ENCODE measurements at places on chromosomes 11 and 22.

- DNase-seq: no peak
Measured at GRCh38 chr11:46674463-46675287, 25.7 kb downstream of the ARHGAP1 start.

GRCh38 chr11:82560836-82561235 is 172.8 kb downstream of the FAM181B start:
- no peak for DNase-seq

- peak; percentile 14 for DNase-seq
Measured at GRCh38 chr11:125123947-125124617, 12.7 kb upstream of the TMEM218 start.

GRCh38 chr11:128424851-128425285 is 162.5 kb downstream of the ETS1 start:
- DNase-seq: no peak

GRCh38 chr22:45318558-45319323 is 9.0 kb downstream of the FAM118A start:
- no peak for DNase-seq

GRCh38 chr11:62419314-62419929 is 589 bp downstream of the SCGB1A1 start:
- no peak for DNase-seq

- DNase-seq: peak; percentile 88
Measured at GRCh38 chr11:65420979-65421793, 1.4 kb upstream of the NEAT1 start.

DNA sequence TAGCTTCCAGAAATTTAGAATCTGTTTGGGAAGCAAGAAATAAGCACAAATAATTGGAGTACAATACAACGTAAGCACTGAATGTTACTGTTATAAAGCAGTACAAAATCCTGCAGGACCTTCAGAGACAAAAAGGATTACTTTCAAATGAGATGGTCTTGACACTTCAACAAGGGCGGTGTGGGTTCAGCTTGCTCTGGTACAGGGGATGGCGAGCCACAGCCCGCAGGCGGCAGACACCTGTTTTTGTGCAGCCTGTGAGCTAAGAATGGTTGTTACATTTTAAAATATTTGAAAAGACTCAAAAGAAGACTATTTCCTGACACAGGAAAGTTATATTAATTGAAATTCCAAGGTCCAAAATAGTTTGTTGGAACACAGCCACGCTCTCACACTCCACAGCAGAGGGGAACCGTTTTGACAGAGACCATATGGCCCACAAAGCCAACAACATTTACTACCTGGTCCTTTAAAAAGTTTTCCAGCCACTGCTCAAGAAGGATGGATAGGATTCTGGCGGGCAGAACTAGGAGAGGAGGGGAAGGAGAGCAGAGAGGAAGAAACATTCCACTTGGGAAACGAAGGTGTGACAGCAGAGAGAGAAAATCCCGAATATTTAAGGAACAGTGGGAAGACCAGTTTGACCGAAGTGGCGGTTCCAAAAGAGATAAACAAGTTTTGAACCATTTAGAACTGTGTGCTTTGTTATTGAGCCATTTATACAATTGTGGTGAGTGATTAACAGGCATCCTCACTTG is 6.3 kb downstream of the PRDM10 start:
- no peak for DNase-seq

- DNase-seq: no peak
Measured at GRCh38 chr11:85855341-85855656, at the start of gene CCDC83. TSS of gene CCDC83 (plus strand) at chr11:85855383. CDS start at chr11:85865124, 9,741 bp downstream.

GRCh38 chr11:64742889-64743590 is 902 bp downstream of the RASGRP2 start:
- DNase-seq: peak; percentile 50

GRCh38 chr11:93735627-93736026 is 5.7 kb downstream of the TAF1D start:
- DNase-seq: no peak

DNA sequence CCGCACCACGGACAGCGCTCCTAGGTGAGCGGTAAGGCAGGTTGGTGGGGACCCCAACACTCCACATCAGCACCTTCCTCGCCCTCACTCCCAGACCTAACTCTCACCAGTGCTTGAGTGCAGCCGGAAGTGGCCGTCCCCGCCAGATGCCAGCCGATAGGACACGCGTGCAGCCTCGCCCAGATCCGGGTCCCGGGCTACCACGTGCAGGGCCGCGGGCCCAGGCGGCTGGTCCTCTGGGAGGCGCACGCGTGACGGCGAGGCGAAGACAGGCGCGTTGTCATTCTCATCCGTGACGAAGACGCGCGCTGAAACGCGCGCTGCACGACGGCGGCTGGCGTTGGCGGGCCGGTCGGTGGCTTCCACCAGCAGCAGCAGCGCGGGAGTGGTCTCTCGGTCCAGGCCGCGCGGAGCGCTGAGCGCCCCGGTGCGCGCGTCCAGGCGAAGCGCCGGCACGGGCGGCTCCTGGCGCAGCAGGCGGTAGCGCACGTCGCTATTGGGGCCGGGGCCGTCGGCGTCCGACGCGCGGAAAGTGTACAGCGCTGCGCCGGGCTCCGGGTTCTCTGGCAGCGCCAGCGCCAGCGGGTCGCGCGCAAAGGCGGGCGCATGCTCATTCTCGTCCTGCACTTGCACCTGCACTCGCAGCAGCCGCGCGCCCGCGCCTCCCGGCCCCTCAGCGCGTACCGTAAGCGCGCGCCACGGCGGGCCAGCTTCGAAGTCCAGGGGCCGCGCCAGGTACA is 10.8 kb upstream of the TPP1 start:
- DNase-seq: no peak

- DNase-seq: no peak
Measured at GRCh38 chr11:69669486-69669885, 5.7 kb downstream of the LTO1 start.

GRCh38 chr11:68479390-68479789 is 18.8 kb downstream of the PPP6R3 start:
- DNase-seq: no peak

DNA sequence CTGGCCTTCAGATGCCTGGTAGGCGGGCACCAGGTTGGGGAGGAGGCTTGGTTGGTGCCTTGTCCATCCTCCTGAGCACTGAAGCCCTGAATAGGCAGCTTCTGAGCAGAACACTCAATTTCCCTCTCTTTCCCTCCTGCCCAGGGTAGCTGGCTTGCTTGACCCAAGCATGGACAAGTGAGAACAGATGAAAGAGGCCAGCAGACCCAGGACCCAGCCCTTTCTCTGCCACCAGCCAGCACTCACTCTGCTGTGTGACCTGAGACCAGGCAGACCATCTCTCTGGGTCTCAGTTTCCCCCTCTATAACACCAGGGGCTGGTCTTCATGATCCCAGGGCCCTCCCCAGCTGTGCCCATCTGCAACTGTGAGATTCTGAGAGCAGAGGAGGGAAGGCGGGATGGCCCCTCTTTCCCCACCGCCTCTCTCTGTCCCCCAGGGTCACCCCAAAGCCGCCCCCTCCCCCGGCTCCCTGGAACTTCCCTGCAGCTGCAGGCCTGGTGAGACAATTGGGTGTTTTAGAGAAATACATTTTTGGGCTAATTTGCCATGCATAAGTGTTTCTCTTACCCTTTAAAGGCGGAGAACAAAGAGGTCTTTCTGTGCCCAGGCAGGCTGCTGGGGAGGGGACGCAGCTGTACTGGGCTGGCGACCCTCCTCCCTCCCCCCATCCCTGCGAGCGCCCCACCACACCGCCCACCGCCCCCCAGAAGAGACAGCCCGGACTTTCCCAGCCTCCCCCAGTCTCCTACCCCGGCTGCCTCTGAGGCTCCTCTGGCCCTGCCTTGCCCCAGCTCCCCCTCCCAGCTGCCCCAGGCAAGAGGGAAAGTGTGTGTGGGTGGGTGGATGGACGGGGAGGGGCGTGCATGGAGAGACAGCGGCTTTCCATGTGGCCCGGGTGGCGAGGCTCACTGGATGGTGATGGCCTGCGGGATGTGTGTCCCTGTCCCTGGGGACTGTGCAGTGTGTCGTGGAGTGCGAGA is 30.8 kb upstream of the PICK1 start:
- DNase-seq: no peak

DNA sequence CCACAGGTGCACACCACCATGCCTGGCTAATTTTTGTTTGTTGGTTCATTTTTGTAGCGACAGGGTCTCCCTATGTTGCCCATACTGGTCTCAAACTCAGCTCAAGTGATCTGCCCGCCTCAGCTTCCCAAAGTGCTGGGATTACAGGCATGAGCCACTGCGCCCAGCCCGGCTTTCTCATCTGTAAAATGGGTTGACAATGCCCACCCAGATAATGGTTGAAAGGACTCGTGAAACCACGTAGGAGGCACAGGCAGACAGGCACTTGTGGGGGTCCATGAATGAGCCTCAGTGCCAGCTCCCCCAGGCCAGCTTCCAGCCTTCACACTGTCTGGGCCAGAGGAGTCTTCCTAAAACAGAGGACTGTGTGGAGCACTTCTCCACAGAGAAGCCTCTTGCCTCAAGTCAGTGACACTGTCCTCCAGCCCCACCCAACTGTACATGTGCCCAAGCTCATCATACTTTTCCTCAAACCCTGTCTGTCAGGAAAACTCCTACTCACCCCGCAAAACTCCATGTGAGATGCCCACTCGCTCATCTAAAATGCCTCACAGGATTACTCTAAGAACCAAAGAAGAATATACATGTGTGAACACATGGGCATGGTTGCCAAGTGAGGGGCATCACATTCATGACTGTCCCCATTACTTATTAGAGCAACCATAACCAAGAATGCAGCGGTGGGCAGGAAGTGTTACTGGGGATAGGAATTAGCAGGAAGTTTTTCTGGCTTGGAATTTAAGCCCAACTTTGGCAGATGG is 32.1 kb upstream of the WNT7B start:
- DNase-seq: no peak

- DNase-seq: no peak
Measured at GRCh38 chr22:30889996-30890480, 78.5 kb downstream of the MORC2 start.

- no peak for DNase-seq
Measured at GRCh38 chr11:13140873-13141655, 131.9 kb downstream of the RASSF10 start.

- no peak for DNase-seq
Measured at GRCh38 chr22:22344430-22344829, 99.8 kb downstream of the VPREB1 start.

GRCh38 chr22:17678817-17679385 is 40.3 kb downstream of the BCL2L13 start:
- DNase-seq: no peak

- no peak for DNase-seq
Measured at GRCh38 chr11:29153078-29153477, 863.8 kb downstream of the KCNA4 start.

GRCh38 chr11:134417871-134418840 is 6.1 kb upstream of the B3GAT1 start:
- no peak for DNase-seq

GRCh38 chr11:75539459-75540334 is 14.0 kb upstream of the GDPD5 start:
- no peak for DNase-seq

- DNase-seq: no peak
Measured at GRCh38 chr22:44848791-44849420, 96.5 kb downstream of the ARHGAP8 start.

DNA sequence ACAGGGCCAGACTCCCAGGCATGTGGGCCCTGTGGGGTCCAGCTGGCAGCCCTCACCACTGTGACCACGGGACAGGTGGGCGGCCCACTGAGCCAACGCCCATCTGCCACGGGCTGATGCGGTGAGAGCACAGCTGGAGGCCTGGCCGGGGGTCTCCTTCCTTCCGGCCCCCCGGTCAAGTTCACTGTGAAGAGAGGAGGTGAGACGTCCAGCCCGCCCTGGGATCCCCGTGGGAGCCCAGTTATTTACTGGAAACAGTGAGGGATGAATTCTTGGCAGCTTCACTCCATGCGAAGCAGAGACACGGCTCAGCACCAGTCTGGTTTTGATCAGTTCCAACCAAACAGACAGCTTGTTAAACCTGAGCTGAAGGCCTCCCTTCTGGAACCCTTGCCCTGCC is 38.7 kb downstream of the WNT11 start:
- DNase-seq: no peak

- DNase-seq: no peak
Measured at GRCh38 chr11:36095716-36096115, 151.9 kb downstream of the LDLRAD3 start.

GRCh38 chr11:82930229-82930628 is 28.7 kb downstream of the DDIAS start:
- no peak for DNase-seq

DNA sequence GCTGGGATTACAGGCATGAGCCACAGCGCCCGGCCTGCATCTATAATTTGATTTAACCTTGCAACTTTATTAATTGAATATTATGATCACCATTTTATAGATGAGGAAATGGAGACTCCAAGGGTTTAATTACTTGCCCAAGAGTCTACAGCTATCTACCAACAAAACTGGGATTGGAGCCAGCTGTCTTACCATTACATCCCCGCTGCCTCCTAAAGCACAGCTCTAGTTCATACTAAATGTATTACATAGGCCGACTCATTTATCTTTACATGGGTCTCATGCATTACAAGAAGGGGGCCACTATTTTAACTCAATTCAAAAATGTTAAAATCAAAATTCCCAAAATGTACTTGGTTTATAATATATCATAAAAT is 14.1 kb upstream of the TMA7B start:
- no peak for DNase-seq

- peak; percentile 60 for DNase-seq
Measured at GRCh38 chr11:48008951-48009270, 28.6 kb downstream of the PTPRJ start.

DNA sequence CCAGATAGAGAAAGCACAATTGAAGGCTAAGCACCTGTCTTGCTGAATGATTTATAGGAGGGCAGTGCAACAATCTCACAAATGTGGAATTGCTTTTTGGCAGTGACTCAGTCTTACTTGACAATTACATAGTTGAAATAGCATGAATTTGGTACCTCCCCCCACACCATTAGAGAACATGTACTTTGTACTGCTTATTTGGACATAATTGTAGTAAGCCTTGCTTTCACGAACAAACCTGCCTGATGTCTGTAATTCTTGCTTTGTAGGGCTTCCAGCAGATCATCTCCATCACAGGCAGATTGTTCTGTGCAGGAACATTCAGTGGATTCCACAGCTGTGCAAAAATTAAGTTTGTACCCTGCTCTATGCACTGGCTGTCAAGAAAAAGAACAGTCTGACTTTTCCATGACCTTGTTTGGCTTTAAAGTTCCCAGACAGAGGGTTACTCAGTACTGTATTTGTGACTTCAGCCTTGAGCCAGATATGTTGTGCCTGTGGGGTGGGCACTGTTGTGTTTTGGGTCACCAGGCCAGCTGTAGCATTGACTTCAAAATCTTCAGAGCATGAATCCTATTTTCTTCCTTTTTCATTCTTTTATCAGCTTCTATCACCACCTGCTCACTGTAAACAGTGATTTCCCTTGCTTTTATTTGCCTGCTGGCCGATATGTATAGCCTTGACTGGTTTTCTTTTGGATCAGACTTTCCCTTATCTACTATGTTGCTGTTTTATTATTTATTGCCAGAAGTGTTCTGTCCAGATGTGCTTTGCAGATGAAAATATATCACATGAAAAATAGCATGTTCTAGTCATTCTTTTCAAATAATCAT is 941.0 kb upstream of the CHORDC1 start:
- DNase-seq: no peak

GRCh38 chr11:68569357-68569756 is 108.8 kb downstream of the PPP6R3 start:
- no peak for DNase-seq
